Progenitor cell of endocrine pancreas (in vitro differentiated cells): ENCODE measurements at places on chromosomes 7 and 10. TPM values are rescaled to one million over a fixed set of nuclear protein-coding genes. Genes with fewer than 3 reads are reported as not detected.

DNA sequence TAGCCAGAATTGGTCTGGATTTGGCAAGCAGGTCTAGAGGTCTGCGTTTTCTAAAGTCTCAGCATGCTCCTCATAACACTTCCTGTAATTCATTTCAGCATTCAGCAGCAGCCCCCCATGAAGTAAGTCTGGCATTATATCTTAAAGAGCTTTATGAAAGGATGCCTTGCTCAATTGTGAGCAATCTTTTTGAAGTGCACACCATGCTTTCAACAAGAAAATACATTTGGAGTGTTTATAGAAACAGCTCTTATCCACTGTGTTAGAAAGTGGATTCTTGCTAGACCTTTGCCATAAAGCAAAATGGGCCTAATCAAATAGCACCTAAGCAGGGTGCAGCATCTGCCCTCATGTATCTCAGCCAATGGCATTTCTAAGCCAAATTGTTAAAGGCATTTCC, 378.0 kb upstream of the AKR1E2 start:
- H3K4me1 ChIP-seq, result peaks cover 15% of the 10 kb centered on the region
- no peaks in the 10 kb centered on the region for H3K27me3 ChIP-seq
- no peak overlapping the region for H3K27ac ChIP-seq
- H3K36me3 ChIP-seq, result no peaks in the 10 kb centered on the region
- no peak for DNase-seq
- H3K4me3 ChIP-seq, result no peak overlapping the region

DNA sequence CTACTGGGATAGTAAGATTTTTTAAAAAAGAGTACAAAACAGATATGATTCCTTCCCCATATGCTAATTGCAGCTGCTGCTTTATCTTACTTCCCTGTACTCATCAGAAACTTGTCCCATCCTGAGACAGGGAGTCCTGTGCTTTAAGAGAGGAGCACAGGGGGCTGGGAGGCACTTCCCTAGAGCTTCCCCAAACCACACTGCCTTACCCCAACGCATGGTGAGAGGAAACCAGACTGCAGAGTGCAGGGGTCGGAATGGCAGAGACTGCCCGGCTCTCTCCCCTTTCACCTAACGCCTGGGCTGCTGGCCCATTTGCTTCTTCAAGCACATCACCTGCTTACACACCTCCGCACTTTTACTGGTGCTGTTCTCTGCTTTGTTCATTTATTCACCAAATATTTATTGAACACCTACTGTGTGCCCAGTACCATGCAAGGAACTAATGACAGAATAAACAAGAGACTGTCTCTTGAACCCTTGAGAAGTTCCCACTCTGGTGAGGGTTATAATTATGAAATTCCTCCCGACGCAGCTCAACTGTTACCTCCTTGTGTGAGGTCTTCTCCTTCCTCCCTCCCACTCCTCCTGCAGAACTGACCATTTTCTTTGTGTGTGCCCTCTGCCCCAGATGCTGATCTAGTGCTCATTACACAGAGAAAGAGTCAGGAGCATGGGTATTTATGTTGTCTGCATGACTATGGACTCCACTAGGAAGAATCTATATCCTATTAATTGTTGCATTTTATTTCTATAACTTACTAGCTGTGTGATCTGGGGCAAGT, 289.7 kb downstream of the TCF7L2 start:
- no peak for DNase-seq
- H3K4me1 ChIP-seq, result no peaks in the 10 kb centered on the region
- no peak overlapping the region for H3K4me3 ChIP-seq
- H3K27me3 ChIP-seq, result peaks cover 24% of the 10 kb centered on the region
- H3K36me3 ChIP-seq, result no peaks in the 10 kb centered on the region
- no peak overlapping the region for H3K27ac ChIP-seq

GRCh38 chr7:69342154-69342884, 256.0 kb upstream of the AUTS2 start:
- peak overlapping the region; percentile 39 for H3K27ac ChIP-seq
- H3K4me1 ChIP-seq, result peaks cover 6% of the 10 kb centered on the region
- H3K4me3 ChIP-seq, result no peak overlapping the region
- H3K27me3 ChIP-seq, result no peaks in the 10 kb centered on the region
- no peak for DNase-seq

LRRC17 gene
- total RNA-seq, result 1.3 and 2.3 TPM in 2 replicates

GRCh38 chr7:118802726-118803125, 578.2 kb downstream of the ANKRD7 start:
- no peak overlapping the region for H3K27ac ChIP-seq
- no peaks in the 10 kb centered on the region for H3K27me3 ChIP-seq
- H3K4me1 ChIP-seq, result peaks cover 3% of the 10 kb centered on the region
- no peak for DNase-seq

DNA sequence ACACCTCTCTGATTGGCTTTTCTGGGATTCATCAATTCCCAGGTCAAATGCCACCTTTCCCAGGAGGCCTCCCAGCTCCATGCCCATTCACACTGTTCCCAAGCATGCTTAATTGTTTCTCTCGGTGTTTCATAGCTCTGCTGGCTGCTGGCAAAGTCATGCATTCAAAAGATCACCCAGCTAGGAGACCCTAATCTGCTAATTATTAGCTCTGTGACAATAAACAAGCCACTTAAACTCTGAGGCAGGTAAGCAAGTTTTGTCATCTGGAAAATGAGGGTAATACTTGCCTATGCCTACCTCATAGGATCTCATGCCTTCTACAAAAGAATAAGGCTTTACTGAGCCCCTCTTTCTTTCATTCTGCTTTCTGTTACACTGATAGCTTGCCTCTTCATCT, 828 bp upstream of the KEL start:
- H3K4me3 ChIP-seq, result no peak overlapping the region
- H3K27me3 ChIP-seq, result peaks cover 26% of the 10 kb centered on the region
- H3K36me3 ChIP-seq, result no peaks in the 10 kb centered on the region
- H3K27ac ChIP-seq, result no peak overlapping the region

FGFBP3 gene
- total RNA-seq, result 5.9 and 6.2 TPM in 2 replicates

DNA sequence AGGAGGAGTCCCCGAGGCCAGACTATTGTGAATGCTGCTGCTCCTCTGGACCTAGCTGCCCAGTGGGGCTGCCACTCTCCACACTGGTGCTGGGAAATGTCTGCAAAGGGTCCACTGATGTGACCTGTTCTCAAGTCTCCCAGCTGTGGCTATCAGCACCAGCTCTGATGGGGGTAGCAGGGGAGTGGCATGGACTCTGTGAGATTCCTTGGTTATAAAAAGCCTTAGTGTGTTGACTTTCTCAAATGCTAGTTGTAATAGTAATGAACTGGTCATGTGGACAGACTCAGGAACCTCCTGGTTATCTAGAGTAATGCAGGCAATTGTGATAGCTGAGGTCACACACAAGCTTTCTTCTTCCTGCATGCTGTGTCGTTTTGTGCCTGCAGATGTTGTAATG, 34.1 kb upstream of the ARMC3 start:
- no peaks in the 10 kb centered on the region for H3K36me3 ChIP-seq
- no peaks in the 10 kb centered on the region for H3K27me3 ChIP-seq
- no peak overlapping the region for H3K4me3 ChIP-seq

DNA sequence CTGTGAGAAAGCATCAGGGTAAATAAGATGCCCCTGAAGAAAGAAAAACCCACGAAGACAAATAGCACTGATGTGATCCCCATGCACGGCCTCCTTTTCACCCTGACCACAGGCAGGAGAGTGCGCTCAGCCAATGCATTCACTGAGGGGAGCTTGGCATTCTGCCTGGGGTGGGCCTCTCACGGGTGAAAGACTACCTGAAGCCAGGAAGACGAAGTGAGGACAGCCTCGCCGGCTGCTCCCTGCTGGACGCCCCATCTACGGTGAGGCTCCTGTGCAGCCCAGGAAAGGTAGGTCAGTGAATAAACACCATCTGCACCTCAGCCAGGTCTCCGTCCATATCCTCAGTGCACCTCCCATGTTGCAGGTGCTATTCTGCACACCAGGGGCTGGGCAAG, 32.0 kb downstream of the CPXM2 start:
- H3K4me1 ChIP-seq, result peaks cover 3% of the 10 kb centered on the region
- H3K27me3 ChIP-seq, result peaks cover 11% of the 10 kb centered on the region
- no peaks in the 10 kb centered on the region for H3K36me3 ChIP-seq
- no peak overlapping the region for H3K4me3 ChIP-seq
- H3K27ac ChIP-seq, result no peak overlapping the region

FAM221A gene
- 34.4 and 37.1 TPM in 2 replicates for total RNA-seq
